ENCODE measurements at places on chromosomes 1 and 21.

DNA sequence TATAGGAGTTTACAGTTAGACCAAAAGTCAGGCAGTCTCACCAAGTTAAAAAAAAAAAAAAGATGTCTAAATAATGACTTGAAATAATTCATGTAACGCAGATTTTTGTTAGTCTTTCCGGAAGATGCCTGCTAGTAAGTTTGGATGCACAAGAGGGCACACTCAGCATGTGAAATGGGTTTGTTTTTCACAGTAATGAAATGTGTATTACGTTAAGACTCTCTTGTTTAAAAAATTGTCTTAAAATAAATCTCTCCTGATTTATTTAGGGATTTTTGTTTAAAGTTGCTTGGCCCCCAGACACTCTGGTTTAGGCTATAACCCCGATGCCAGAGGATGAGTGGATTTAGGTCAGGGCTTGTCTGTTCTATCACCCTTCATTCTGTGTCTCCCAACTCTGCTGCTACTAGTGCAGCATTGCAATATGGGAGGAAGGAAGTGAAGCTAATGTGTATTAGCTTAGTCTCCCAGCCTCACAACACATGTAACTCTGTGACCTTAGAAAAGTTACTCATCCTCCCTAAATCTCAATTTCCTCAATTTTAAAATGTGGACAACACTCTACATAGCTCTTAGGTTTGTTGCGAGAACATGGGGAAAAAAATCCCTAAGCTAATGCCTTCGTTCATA is 25.7 kb downstream of the CTH start:
- DNase-seq: no peak

GRCh38 chr1:70509996-70510876 is 99.2 kb downstream of the CTH start:
- DNase-seq: no peak

GRCh38 chr1:183125279-183125999 is 60.6 kb upstream of the LAMC2 start:
- no peak for DNase-seq

GRCh38 chr1:2641381-2642130 is 8.7 kb upstream of the MMEL1 start:
- DNase-seq: no peak

DNA sequence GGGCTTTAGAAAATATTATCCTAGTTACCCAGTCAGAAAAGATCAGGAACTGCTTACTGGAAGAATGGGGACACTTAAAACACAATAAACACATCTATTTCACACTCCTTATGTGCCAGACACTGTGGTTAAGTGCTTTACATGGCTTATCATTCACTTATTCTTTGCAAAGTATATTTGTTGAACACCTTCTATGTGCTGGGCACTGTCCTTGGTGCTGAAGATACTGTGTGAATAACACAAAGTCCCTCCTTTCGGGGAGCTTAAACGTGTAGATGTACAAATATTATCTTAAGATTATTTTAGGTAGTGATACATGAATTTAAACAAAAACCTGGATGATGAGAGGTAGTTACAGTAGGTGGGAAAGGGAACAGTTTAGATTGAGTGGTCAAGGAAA is 169.3 kb downstream of the ST6GALNAC5 start:
- no peak for DNase-seq

DNA sequence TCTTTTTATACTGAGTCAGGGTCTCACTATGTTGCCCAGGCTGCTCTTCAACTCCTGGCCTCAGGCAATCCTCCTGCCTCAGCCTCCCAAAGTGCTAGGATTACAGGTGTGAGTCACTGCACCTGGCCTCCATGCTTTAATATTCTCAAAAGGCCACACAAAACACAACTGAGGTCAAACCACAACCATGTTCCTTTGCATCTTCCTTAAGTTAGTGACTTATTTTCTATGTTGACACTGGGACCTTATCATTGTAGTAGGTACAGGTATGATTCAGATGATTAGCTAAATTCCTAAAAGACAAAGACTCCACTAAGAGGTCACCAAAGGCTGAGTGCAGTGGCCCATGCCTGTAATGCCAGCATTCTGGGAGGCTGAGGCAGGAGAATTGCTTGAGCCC is 131.9 kb upstream of the ATP1B1 start:
- DNase-seq: no peak

DNA sequence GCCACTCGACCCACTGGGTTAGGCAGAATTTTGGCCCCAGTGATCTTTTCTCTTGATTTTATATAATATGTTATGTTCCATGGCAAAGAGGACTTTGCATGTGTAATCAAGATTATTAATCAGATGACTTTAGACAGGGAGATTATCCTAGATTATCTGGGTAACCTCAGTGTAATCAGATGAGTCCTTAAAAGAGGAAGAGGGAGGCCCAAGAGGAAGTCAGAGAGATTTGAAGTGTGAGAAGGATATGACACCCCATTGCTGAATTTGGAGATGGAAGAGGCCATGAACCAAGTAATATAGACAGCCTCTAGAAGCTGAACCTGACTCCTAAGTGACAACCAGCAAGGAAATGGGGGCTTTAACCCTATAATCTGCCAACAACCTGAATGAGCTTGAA is 117.1 kb upstream of the CSF3R start:
- DNase-seq: no peak

GRCh38 chr1:244450597-244451538 is 841 bp downstream of the ADSS2 start:
- DNase-seq: peak; percentile 62

- DNase-seq: peak; percentile 98
These were observed at the start of gene YTHDF2 for GRCh38 chr1:28736450-28737306. Gene YTHDF2 (plus strand): TSS chr1:28736940. CDS start chr1:28737121, 181 bp downstream.

- DNase-seq: no peak
These were observed 30.3 kb downstream of the PRDM2 start for GRCh38 chr1:13730291-13730690.

DNA sequence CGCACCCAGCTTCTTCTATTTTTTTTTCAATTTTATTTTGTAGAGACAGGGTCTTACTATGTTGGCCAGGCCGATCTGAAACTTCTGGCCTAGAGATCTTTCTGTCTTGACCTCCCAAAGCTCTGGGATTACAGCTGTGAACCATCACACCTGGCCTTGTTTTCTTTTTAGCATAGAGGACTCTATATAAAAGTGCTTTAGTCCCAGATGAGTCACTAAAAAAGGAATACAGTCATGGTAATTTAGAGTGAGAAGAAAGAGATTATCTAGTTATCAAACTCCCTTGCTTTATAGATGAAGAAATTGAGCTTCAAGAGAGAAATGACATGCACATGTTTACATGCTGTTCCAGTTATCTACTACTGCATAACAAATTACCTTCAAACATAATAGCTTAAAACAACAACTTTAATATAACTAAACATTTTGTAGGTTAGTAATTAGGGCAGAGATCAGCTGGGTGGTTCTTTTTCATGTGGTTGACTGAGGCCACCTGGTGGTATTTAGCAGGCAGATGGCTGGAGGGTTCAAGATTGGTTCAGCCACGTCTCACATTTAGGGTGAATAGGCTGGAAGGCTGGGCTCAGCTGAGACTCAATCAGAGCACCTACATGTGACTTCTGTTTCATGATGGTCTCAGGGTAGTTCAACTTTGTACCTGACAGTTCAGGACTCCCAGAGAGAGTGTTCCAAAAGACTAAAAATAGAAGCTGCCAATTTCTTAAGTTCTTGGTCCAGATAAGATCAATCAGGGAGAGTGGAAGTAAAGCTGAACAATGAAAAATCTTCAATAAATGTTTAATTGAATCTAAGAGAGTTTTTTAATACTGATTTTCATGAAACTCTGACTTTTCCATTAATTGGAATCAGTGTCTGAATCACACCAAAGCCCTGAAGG is 16.9 kb upstream of the MTF2 start:
- DNase-seq: peak; percentile 15

DNA sequence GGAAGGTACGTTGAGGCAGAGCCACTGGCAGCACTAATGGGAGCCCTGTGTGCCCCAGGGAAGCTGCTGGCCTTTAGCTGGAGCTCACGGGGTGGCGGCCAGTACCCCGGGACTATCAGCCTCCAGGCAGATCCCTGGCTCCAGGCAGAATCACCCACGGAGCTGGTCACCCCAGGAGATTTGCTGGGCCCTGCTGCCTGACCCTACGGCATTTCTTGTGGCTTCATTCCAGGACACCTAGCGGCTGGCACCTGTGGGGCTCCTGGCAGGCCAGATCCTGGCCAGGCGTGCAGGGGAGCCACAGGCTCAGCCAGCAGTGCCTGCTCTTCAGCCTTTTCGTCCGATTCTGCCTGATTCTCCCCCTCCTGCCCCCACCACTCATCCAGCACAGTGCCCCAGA is 7.1 kb downstream of the PADI1 start:
- no peak for DNase-seq

- no peak for DNase-seq
These were observed 37.7 kb upstream of the PADI1 start for GRCh38 chr1:17167041-17167785.

DNA sequence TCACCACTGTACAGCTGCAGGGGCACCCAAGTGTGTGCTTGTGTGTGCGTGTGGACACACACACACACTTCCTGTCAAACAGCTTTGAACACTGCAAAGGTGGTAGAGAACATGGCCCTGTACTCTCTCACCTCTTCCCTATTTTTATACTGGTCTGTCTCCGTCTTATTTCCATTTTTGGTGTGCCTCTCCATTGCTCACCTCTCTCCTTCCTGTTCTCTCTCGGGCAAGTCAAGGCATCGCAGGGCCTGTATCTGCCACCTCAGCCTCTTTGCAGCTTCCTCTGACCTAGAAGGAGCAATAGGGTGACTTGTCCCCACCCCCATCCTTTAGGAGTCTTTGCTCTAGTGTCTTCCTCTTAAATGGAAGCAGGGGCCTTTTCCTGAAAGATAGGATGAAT is 2.2 kb downstream of the SMCP start:
- DNase-seq: no peak

DNA sequence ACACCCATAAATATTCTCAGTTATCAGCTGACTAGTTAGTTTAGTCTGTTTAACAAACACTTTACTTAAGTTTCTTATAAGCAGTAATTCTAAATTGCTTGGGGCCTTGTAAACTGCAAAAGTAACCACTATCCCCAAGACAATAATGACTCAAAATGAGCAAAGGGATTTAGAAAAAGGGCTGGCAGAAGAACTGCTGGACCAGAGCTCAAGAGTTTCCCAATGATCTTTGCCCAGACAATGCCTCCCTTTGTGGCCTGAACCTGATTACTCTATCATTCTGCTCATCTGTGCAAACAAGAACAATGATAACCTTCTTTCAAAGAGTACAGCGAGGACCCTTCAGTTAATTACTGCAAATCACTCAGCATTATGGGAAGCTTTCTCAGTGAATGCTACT is 123.5 kb downstream of the TIAM1 start:
- DNase-seq: no peak

- no peak for DNase-seq
These were observed 465.9 kb downstream of the NPHP4 start for GRCh38 chr1:5526385-5526750.

DNA sequence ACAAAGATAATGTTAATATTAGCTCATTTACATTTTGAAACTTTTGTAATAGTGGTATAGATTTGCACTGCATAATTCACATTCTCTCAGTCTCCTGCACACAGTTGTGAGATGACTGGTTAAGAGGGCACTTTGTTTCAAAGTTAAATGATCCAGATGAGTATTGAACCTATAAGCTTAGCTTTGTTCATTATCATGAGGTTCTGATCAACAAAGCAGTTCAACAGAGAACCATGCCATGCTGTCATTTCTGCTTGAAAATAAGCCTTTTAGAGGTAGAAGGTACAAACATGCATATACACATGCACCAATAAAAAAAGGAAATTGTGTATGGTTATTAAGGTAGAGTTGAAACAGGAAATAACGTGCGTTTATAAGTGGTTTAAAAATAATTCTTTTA is 4.8 kb downstream of the RAP1A start:
- DNase-seq: no peak

DNA sequence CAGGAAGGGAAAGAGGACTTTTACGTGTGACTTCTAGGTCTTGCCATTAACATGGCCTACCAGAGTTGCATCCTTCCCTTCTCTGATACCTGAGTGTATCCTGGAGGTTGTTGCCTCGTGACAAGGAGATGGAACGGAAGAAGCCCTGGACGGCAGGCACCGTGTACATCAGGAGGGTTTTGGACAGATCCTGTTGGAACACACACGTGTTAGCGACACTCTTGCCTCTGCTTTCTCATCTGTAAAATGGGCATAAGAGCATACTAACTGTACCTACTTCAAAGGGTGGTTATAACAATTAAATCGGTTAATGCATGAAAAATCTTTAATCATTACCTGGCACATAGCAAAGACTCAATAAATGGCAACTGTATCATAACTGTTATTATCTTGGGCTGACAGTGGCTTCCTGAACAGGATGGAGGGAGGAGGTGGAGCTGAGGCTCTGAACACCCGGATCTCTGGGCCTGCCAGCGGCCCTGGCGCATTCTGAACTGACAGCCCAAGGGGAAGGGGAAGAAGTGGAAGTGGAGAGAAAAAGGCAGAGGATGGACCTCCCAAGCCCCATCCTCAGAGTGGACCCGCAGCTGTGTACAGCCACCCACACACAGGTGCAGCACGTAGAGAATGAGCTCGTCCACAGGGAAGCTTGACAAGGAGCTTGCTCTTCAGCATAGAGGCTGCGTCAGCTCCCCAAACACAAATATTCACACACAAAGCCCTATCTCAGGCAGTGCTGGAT is 30.2 kb upstream of the EXOSC10 start:
- DNase-seq: no peak

DNA sequence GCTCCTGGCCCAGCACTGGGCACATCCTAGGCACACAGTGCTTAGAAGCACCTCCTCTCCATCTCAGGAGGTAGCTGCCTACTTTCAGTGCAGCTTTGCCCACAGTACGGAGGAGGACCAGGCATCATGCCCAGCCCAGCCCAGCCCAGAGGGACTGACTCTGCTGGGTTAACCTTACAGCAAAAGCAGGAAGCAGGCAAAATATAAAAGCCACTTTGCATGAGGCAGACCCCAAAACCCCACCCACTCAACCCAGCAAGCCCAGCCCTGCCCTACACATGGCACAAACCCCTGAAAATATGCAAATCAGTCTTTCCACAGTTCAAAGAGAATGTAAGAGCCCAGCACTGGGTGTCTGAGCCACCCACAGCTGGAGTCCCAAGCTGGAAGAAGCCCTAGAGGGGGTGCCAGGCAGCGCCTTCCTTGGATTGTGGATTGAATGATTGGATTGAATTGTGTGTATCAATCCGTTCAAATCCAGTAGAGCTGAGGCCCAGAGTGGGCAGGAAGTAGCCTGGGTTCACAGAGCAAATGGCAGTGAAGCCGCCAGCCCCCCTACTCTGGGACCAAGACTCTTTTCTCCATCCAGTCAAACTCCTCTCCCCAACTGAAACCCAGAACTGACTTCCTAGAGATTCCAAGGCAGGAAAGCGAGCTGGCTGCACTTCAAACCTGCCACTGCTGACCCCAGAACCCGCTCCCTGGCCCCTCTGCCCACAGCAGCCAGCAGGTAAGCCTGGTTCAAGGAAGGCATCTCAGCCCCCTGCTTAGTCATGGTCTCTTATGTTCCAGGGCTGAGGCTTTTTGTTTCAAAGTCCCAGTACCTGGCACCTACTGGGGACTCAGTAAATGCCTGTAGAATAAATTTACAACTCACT is 117.7 kb downstream of the LACTBL1 start:
- no peak for DNase-seq

- no peak for DNase-seq
These were observed 21.3 kb downstream of the RGS4 start for GRCh38 chr1:163090321-163090945.

Measured in activated T-cell treated with anti-CD3 and anti-CD28 coated beads for 4 hours (primary cell).